Stimulated activated naive CD4-positive, alpha-beta T cell treated with Interleukin-2 at 50 U/mL for 16 hours (primary cell): ENCODE measurements at places on chromosomes 1 and 21.

GRCh38 chr1:234980645-234981396, 147.8 kb downstream of the TOMM20 start:
- peak; percentile 78 for DNase-seq

DNA sequence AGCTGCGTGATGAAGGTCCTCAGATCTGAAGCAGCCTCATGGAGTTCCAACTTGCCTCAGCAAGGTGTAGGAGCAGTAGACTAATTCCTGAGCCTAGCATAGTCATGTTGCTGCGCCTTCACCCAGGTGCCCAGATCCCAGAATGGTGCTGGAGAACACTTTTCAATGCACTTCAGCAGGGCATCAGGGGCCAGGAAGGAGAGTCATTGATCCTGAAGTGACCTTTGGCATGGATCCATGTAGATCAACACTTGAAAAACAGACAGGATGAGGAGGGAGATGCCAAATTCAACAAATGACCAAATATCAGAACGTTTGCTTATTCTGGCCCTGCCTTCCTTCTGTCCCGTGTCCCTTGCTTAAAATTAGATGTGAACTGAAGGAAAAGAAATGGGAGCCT, 91.9 kb downstream of the LEPR start:
- DNase-seq, result no peak

DNA sequence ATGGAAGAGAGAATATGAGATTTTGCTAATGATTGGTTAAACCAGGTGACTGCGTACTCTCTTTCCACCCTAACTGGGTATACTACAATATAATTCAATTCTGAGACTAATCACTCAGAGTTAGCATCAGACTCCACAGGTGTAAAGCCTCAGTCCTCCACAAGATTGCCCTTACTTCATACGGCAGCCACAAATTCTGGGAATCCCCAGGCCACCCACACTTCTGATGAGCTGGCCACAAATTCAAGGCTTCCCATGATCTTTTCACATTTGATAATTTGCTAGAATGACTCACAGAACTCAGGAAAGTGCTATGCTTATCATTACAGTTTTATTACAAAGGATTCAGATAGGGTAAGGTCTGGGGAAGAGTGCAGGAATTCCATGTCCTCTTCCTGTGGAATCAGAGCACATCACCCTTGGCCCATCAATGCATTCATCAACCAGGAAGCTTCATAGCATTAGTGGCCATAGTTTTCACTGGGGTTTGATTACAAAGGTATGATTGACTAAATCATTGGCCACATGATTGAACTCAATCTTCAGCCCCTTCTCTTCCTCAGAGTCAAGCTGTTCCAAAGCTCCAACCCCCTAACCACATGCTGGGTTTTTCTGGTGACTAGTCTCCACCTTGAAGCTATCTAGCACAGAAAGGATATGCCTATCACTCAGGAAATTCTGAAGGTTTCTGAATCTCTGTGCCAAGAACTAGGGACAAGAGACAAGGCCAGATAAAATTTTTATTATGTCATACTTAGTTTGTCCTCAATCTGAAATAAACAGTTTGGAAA, 131.7 kb downstream of the HHIPL2 start:
- peak; percentile 20 for DNase-seq

DNA sequence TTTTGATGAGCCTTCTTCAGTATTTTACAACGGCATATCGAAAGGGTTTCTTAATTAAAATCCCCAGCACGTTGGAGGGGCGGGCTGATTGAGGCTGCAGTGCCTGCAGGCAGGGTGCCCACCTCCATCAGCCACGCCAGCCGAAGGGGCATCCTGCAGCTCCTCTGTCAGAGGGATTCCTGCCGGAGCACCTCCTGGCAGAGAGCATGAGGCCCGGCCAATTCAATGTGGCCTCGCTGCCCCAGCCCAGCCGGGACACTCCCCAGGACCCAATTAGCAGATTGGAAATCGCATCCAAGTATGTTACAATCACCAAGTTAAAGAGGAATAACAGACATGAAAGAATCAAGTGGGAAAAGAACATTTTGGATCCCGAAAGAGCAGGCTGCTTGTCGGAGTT, 216.6 kb downstream of the ST6GALNAC3 start:
- no peak for DNase-seq

- no peak for DNase-seq
Measured at GRCh38 chr1:15351310-15351709, 58.4 kb upstream of the EFHD2 start.

- no peak for DNase-seq
Measured at GRCh38 chr21:31658053-31658452, 1.4 kb upstream of the SOD1 start.

DNA sequence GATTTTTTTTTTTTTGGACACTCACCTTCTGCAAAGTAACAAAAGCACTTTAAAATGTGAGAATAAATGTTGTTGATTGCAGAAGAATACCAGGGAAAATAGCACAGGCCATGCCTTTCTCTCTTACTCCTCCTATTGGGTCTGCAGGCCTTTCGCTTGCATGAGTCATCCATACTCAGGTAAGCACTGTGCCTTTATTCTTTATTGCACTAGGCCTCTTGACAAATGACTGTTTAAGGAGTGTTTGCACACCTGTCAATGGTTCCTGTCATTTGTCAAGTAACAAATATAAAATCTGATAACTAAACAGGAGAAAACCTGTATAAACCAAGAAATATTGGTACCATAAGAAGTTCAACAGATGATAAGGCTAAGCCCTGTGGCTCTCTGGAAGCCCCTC, 106.5 kb downstream of the RGS7 start:
- DNase-seq, result no peak

- no peak for DNase-seq
Measured at GRCh38 chr1:241770115-241770514, 77.9 kb upstream of the EXO1 start.

DNA sequence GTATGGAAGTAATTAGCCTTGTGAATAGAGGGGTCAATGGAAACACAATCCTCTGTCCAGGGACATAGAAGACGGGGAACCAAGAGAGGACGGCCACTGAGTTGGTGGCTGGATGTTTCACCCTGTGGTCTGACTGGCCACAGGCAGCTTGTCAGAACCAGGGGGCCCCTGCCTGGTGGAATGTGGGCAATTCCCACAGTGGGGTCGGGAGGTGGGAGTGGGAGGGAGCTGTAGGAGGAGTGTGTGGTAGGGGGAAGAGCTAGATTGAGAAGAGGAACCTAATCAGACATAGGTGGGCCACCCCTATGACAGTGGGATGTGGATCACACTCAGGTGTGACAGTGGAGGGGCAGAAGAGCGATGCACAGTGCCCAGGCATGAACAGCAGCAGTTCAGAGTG, 31.3 kb downstream of the TRIM62 start:
- no peak for DNase-seq
